Kidney (tissue), 22 donors: ENCODE measurements at places on chromosomes 7 and 10.

GRCh38 chr10:122051609-122052385 is 62.8 kb downstream of the TACC2 start:
- peak; percentile 82 for DNase-seq

DNA sequence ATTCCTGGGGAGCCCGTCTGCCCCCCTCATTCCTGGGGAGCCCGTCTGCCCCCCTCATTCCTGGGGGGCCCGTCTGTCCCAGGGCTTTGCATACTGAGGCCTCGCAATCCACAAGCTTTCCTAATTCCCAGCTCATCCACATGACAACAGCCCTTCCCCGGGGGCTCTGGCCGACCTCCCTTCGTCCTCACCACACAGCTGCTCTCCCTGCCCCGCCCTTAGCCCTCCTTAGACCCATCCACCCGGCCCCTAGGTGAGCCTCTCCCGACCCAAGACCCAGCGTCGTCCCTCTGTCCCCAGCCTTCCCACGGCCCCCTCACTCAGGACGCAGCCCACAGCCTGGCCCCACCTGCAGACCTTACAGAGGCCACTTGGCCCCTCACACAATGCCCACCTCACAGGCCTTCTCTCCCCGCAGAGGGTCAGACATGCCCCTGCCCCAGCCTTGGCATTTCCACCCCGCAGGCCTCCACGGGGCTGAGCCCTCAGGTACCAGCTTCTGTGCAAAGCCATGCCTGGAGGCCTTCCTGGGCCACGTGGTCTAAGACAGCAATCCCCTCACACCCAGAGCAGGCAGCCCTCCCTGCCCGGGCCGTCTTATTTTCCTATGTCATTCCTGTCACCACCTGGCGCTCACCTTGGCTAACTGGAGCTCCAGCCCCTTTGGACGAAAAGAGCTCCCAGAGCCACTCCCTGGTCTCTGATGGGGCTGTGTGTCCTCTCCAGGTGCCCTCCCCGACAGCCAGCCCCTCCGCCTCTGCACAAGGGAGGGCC is 3.5 kb upstream of the FAM20C start:
- no peak for DNase-seq

DNA sequence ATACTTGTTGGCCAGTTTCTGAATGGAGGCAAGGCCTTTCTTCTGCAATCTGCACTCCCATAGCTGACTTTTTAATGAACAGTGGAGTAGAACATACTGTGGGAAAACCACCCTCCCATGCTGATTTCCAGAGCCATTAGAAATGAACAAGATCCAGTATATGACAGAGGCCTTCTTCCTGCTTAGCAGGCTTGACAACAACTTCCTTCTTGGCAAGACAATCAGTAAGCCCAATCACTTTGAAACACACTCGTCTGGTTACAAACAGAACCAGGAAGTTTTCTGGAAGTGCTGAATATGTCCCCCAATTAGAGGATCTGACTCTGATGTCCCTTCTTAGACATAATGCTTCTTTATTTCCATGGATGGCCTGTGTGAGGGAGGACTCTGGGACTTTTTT is 103.4 kb downstream of the SAMD9 start:
- no peak for DNase-seq

GRCh38 chr10:128938558-128938957 is 528.5 kb upstream of the MGMT start:
- no peak for DNase-seq

- no peak for DNase-seq
Measured at GRCh38 chr10:72472306-72472705, 117.6 kb upstream of the DNAJB12 start.

GRCh38 chr7:54550471-54550870 is 8.3 kb downstream of the VSTM2A start:
- DNase-seq = no peak

DNA sequence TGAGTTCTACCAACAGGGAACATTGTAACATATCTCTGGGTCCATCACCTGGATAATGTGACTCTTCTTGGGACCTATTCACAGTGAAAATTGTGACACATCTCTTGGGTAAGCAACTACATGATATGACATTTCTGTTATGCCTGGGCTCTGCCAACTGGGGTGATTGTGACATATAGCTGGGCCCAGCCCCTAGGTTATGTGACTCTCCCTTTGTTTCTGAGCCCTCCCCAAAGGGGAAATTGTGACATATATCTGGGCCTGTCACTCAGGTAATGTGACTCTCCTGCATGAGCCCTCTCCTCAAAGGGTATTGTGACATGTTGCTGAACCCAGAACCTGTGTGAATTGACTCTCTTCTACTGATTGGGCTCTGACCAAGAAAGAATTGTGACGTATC is 22.4 kb upstream of the ZNF107 start:
- no peak for DNase-seq

GRCh38 chr7:157035302-157035701 is 24.8 kb upstream of the MNX1 start:
- no peak for DNase-seq

DNA sequence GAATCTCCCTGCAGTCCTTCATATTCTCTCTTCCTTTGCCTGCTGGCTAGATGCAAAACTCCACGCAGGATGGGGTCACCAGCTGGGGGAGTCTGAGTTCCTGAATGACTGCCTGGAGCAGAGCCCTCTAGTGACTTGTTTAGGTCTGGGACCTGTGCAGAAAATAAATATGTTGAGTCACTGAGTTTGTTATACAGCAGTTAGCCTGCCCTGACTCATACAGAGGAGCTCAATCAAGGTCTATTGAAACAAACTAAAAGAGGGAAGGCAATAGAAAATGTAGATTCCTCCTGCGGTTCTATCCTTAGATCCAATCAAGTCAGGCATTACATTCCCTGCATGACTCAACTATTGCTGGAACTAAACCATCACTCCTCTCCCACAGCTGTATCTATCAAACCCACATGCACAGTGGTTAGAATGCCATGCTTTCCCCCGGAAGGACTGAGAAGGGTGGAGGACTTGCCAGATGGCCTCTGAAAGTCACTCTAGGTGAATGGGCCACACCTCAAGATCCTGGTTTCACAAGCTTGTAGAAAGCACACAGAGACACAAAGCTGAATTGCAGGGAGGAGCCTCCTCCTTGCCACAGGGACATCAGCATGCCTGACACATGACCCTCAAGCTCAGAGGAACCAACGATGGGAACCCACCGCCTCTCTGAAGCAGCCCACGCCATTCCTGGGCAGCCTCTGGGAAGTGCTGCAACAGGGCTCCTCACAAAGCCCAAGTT is 73.9 kb downstream of the SH3PXD2A start:
- no peak for DNase-seq

DNA sequence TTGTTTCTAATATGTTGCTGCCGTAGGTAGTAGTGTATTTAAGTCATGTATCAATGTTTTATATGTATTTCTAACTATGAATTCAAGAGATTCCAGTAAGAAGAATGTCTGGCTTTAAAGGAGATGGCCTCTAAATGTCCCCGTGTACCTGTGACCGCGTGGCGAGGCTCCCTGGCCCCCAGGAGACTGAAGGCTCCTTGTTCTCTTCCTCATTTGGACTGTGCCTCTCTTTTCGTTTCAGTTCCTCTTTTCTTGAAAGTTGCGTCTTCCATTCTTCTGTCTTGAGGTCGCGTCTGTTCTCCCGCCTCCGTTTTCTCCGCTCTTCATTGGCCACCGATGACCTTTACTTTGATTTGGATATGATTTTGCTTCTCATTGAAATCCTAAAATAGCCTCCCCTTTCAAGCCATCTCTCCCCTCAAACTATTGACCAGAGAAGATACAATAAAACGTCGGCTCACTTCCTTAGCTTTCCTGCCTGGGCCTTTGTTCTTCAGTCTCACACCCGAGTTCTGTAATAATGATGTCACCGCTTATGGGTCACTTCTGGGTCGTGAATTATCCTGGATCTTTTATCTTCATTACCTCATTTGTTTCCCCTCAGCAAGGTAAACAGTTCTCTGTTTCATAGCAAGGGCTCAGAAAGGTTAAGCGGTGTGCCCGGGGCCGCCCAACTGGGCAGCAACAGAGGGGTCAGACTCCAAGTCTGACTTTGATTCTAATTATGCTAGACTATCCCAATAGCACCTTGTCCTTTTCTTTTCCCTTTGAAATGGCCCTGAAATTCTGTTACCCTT is 28.7 kb downstream of the WIPI2 start:
- no peak for DNase-seq

GRCh38 chr7:3117488-3118231 is 74.0 kb upstream of the CARD11 start:
- peak; percentile 22 for DNase-seq

DNA sequence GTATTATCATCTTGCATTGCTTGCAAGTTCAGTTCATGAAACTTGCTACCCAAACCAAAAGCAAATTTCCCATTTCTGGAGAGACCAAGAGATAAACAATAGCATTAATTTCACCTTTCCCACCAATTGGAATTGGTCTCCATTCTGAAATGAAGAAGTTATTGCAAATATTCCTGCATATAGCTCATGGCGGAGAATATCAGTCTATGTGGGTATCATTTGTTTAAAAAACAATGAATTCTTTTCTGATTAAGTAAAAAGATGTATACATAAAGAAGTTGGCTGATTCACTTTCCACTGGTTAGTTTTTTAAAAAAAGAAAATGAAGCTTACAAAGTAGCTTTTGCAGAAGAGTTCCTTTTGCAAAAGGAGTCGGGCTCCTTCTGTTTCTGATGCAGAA is 19.5 kb upstream of the ANK3 start:
- DNase-seq = no peak

GRCh38 chr7:285731-286130 is 4.2 kb upstream of the FOXL3 start:
- no peak for DNase-seq

DNA sequence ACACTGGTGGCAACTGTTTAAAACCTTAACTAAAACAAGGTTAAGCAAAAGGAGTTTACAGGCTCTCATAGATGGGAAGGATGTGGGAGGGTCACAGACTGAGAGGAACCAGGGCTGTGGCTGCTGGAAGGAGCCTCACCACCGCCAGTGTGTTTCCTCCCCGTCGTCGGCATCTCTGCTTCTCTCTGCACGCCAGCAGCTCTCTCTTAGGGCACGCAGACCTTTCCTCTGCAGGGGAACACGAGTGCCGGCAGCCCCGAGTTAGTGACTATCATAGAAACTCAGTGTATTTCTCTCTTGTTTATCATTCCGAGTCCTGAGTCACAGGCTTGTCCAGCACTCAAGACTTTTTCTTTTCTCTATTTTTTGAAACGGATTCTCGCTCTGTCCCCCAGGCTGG is 8.1 kb upstream of the SH2D4B start:
- DNase-seq = no peak

DNA sequence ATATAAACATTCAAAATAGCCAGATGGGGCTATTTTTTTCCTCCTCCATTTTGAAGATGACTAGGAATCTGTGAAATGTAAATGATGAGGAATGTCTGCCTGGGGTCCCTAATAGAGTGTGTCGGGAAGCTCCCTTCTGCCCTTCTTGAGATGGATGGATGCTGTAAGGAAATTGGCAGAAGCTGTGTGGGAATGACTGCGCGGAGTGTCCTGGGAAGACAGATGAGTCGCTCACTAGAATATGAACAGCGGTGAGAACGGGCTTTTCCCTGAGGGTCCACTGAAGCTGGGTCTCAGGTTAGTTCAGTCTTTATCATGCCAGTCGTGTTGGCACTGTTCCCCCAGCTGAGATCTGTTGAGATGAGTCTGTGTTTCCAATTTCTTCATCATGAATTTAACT is 75.1 kb upstream of the PLPP4 start:
- DNase-seq = no peak

DNA sequence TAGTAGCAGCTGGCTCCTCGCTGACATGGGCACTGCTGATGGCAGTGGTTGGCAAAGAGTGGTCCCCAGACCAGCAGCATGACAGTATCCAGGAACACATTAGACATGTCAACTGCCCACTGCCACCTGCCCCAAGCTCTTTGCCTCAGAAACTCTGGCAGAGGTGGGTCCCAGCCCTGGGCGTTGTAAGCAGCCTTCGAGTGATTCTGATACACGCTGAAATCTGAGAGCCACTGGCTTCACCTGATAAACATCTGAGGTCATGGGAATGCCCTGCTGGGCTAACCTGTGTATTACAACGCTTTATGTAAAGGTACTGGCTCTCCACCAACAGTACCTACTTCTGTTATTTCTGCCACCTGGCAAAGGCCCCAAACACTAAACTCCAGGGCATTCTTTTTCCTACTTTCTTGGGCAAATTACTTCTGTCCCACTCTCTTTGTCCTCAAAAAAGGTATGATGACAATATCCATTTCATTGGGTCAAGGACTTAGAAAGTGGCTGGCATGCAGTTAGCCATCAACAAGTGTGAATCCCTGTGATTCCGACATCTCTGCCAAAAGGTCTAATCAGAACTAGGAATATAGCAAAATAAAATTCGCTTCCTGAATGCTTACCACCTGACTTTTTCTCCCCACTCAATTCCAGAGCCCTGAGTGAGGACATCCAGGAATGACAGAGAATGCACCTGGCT is 9.2 kb downstream of the SGMS1 start:
- peak; percentile 72 for DNase-seq

DNA sequence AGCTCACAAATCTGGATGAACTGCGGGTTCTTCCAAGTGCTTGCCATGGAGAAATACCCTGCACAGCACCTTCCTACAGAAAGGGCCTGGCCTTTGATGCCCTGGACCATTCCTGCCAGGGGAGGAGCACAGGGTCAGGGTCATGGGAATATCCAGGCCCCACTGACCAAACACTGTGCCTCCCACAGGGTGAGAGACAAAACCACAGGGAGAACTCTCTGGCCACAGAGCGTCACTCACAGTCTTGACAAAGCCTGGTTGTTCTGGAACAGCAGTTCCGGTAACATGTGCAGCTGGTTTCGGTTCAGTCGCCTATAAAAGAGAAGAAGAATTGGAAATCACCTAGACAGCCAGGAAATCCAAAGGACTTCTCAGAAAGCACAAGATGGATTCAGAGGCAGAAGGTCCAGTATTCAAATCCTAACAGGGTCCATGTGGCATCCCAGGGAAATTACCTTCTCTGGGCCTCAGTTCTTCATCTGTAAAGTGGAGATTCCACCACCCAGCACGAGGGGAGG is 28.1 kb downstream of the SLIT1 start:
- no peak for DNase-seq

- DNase-seq = no peak
Measured at GRCh38 chr10:61164458-61165160, 220.6 kb upstream of the RHOBTB1 start.

- no peak for DNase-seq
Measured at GRCh38 chr10:52621635-52622079, 150.9 kb downstream of the MBL2 start.

GRCh38 chr7:91892099-91892705 is 11.7 kb upstream of the MTERF1 start:
- DNase-seq = no peak

- no peak for DNase-seq
Measured at GRCh38 chr10:96711048-96711728, 9.1 kb downstream of the PIK3AP1 start.

GRCh38 chr10:30751678-30752331 is 122.3 kb upstream of the LYZL2 start:
- peak; percentile 79 for DNase-seq
